Right atrium auricular region (tissue), 2 donors: ENCODE measurements at places on chromosomes 7 and 10.
A peak's percentile ranks its signal among the peaks of the same experiment; 100 is the strongest.

DNA sequence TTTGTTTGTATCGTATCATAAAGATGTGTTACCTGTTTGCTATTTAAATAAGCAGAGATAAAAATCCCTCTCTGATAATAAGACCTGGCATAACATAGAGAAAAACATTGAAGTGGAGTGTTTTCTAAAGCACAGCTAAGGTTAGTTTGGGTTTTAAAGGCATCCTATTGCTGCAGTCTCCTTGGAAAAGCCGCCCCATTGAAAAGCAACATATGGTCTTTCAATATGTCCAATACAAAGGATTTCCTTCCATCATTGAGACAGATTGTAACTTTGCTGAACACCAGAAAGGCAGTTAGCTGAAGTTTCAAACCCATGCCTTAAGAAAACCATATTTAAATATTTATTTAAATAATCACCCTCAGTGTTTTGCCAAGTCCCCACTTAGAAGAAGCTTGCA is 898.5 kb upstream of the KCND2 start:
- DNase-seq: no peak

- no peak for DNase-seq
Observed at GRCh38 chr10:5206799-5207198, 10.2 kb downstream of the AKR1C4 start.

GRCh38 chr10:100823194-100823593 is 77.8 kb downstream of the PAX2 start:
- DNase-seq: no peak

- no peak for DNase-seq
Observed at GRCh38 chr10:88819290-88819689, 16.8 kb downstream of the LIPM start.

- DNase-seq: no peak
Observed at GRCh38 chr7:158647475-158647792, 57.2 kb downstream of the NCAPG2 start.

DNA sequence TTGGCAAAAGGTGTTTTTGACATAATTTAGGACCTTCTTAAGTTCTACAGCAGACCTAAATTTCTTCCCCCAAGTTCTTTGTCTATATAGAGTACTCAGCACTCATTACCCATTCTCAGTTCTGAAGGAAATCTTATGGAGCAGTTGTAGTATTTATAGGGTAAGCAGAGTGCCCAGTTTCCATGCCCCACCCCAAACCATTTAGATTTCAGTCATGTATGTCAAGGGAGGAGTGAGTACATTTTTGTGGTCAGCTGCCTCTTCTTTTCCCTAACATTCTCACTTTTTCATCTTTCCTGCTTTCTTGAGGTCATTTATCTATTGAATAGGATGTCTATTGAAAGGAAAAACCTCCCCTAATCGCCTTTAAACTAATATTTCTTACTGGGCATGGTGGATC is 83.3 kb downstream of the KAT6B start:
- no peak for DNase-seq

- DNase-seq: no peak
Observed at GRCh38 chr10:8531116-8531515, 476.6 kb downstream of the GATA3 start.

GRCh38 chr7:36119005-36119706 is 33.9 kb upstream of the EEPD1 start:
- no peak for DNase-seq

GRCh38 chr10:12512332-12513002 is 163.1 kb downstream of the CAMK1D start:
- DNase-seq: peak; percentile 43
